ENCODE measurements at places on chromosomes 12 and 14. TPM values are rescaled to one million over a fixed set of nuclear protein-coding genes. Genes with fewer than 3 reads are reported as not detected.

ABCC9 gene
- under 0.01 TPM for total RNA-seq

- DNase-seq = no peak
Observed at GRCh38 chr12:72028966-72029365, 90.3 kb downstream of the TPH2 start.

- no peak for DNase-seq
Observed at GRCh38 chr12:114414866-114415524, 9.1 kb upstream of the TBX5 start.

GRCh38 chr14:56815745-56816144 is 5.5 kb upstream of the OTX2 start:
- no peak for DNase-seq

DNA sequence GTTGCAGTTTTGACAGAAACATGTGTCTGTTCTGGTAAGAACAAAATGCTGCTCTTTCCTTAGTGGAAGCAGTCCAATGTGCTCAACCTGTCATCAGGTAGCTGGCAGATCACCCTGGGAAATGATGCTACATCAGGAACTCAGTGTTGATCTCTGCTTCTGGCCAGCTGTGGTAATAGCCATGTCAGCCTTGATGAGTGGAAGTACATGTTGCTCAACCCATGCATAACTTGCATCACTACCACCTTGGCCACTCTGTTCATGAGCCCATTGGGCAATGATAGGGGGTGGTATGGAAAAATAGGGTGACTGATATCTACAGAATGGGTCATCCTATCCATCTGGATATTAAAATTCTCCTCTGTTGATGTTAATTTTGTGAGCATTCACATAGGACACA is 411.0 kb downstream of the C12orf50 start:
- no peak for DNase-seq

DNA sequence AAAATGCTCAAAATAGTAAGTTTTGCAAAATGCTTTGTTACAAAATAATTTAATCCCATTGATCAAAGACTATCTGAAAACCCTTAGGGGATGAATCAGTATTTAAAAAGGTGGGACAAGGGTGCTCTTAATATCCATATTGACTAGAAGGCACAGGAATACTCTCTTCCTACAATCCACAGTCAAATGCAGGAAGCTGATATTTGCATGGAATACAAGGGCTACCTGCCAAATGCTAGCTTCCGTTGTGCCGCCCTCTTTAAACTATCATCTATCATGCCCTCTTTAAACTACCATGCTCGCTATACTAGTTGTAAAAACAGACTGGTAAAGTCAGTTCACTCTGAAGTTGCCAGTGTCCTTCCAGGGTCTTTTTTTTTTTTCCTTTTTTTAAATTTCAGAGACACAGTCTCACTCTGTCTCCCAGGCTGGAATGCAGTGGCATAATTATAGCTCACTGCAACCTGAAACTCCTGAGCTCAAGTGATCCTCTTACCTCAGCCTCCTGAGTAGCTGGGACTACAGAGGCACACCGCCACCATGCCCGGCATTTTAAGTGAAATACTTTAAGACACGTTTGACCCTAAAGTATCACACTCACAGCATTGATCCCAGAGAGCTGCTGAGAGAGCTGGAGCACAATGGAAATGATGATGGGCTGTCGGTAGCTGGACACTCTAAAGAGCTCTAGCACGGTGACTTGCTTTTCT is 6.7 kb downstream of the SLC2A3 start:
- no peak for DNase-seq
